ENCODE measurements at places on chromosomes 12 and 14.

- DNase-seq: no peak
These were observed 31.9 kb downstream of the TSPAN19 start for GRCh38 chr12:85004204-85004603.

- peak; percentile 88 for DNase-seq
These were observed 56.9 kb upstream of the E2F7 start for GRCh38 chr12:77122236-77122635.

- DNase-seq: peak; percentile 50
These were observed 34.5 kb downstream of the HMGA2 start for GRCh38 chr12:65858831-65859230.

DNA sequence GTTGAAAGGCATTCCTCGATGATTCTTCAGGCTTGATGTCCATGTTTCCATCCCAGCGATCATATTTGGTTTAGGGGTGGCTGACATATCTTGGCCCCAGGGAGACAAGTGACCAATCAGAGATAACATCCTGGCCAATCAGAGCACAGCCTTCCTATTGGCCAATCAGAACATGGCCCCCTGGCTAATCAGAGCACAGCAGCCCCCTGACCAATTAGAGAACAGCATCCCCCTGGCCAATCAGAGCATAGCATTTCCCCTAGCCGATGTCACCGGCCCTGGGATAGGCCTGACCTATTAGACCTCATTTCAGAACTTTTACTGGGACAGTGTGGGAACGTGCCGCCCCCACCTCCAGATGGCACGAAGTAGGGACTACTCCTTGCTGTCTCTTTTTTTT is 182.2 kb downstream of the AACS start:
- DNase-seq: no peak

GRCh38 chr14:99234961-99235571 is 36.9 kb downstream of the BCL11B start:
- DNase-seq: peak; percentile 55

DNA sequence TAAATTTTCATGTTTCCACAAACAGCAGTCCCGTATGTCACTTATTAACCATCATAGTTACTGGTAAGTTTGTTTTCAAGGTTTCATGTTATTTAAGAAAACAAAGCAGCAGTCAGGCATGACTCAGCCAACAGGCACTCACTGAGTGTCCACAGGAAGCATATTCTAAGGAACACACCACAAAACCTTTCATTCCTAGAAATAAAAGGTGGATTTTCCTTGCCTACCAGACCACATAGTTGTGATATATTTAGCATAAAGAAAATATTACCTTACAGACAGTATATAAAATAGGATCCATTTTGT is 143.3 kb upstream of the AVPR1A start:
- peak; percentile 32 for DNase-seq

- DNase-seq: no peak
These were observed 67.1 kb downstream of the NUAK1 start for GRCh38 chr12:106071686-106072085.

DNA sequence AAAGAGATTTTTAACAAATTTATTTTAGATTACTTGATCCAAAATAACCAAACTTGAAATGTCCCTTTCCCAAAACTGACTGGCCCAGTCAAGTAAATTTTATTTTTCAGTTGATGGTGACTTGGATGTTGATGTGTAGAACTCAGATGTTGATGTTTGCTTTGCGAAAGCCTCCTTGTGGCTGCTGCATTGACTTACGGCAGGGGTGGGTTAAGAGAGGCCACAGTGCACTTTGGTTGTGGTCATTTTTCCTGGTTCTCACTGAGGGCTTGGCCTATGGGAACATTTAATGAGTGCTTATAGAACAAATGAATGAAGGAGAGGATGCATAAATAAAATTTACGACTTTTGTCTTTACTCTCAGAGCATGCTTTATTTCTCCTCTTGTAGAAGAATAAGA is 52.6 kb downstream of the SLCO1B3 start:
- no peak for DNase-seq

GRCh38 chr14:97299661-97300060 is 502.5 kb downstream of the VRK1 start:
- DNase-seq: no peak

GRCh38 chr12:72790273-72790672 is 518.1 kb downstream of the TRHDE start:
- DNase-seq: no peak

GRCh38 chr14:37131205-37131604 is 41.2 kb downstream of the SLC25A21 start:
- no peak for DNase-seq

DNA sequence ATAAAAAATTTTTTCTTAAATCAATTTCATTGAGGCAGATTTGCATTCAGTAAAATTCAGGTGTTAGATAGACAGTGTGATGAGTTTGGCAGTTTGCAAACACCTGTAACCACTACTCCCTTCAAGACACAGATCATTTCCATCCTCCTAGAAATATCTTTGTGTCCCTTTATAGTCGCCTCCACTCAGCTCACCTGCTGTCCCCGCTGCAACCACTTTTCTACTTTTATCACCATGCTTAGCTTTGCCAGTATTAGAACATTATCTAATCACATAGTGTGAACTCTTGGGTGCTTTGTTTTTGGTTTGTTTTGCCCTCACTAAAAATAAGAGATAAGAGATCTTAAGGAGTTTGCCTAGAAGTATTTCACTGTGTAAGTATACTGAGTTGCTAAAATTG is 73.8 kb downstream of the DERA start:
- DNase-seq: no peak

GRCh38 chr12:120936197-120936596 is 32.0 kb upstream of the SPPL3 start:
- DNase-seq: no peak

GRCh38 chr12:22598141-22598762 is 26.7 kb upstream of the ETNK1 start:
- no peak for DNase-seq

- no peak for DNase-seq
These were observed 956.0 kb upstream of the NOVA1 start for GRCh38 chr14:27553790-27554189.

GRCh38 chr12:6613015-6613775 is 6.0 kb upstream of the CHD4 start:
- DNase-seq: no peak

- no peak for DNase-seq
These were observed 60.9 kb downstream of the PLEKHA5 start for GRCh38 chr12:19190292-19191031.

GRCh38 chr12:113473942-113474341 is 2.3 kb upstream of the LHX5 start:
- DNase-seq: no peak

DNA sequence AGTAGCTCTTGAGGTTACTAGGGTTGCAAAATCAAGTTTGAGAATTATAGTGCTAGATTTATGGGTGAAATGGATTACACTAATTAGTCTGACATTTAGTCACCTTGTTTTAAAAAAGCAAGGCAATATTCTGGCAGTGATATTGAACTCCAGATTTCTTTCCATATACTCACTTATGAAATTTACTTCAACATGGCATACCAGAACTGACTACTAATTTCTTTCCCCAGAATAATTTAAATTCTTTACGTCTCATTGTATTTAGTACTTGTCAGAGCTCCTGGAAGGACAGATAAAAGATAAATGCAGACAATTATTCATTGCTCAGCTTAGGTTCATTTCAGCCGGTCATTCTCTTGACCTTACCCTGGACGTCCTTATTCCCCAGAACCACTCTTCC is 24.3 kb downstream of the EMP1 start:
- peak; percentile 34 for DNase-seq

- no peak for DNase-seq
These were observed 155.6 kb downstream of the DYRK2 start for GRCh38 chr12:67804168-67804567.

- DNase-seq: no peak
These were observed 33.3 kb downstream of the SUPT16H start for GRCh38 chr14:21350539-21350938.

- DNase-seq: no peak
These were observed 156.5 kb upstream of the PLEKHG7 start for GRCh38 chr12:92546259-92546634.

- DNase-seq: no peak
These were observed 37.2 kb upstream of the C14orf132 start for GRCh38 chr14:96001866-96002497.

- DNase-seq: peak; percentile 44
These were observed 14.2 kb upstream of the TXNRD1 start for GRCh38 chr12:104201238-104202001.

- DNase-seq: peak; percentile 4
These were observed at the start of gene OASL for GRCh38 chr12:121038861-121039668. Gene OASL (minus strand): TSS chr12:121039246. CDS start chr12:121038971, 275 bp downstream.

- no peak for DNase-seq
These were observed 176.0 kb downstream of the DACT1 start for GRCh38 chr14:58813745-58814144.

GRCh38 chr14:50812180-50812579 is 18.8 kb downstream of the NIN start:
- DNase-seq: no peak

- DNase-seq: no peak
These were observed 20.1 kb downstream of the FAM181A start for GRCh38 chr14:93947282-93947681.

- DNase-seq: no peak
These were observed 23.8 kb downstream of the KLC1 start for GRCh38 chr14:103652806-103653205.

DNA sequence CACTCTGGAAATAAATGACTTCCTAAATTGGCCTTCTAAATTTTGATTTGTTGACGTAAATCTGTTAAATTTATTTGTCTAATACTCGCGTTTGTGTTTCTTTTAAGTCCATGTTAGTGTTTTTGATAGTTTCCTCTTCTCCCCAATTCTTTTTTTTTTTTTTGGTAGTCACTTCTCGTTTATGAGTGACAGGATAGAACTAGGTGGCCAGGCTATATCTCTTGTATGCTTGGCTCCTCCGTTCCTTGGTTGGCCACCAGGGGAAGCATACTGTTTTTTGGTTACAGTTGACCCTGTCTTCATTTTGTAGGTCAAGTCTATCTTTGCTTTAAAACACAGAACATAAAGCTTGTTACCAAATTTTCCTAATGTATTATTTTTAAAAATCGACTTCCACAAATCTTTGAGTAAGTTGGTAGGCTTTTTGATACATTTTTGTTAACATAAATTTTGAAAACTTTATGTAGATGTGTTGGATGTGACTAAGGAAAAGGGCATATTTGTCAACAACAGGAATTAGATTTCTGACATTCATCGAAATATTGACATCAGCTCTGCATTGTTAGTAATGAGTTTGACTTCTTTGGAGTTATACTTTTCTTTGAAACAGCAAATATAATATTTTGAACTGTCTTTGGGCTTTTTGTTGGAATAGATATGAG is 2.2 kb downstream of the RCOR1 start:
- no peak for DNase-seq

DNA sequence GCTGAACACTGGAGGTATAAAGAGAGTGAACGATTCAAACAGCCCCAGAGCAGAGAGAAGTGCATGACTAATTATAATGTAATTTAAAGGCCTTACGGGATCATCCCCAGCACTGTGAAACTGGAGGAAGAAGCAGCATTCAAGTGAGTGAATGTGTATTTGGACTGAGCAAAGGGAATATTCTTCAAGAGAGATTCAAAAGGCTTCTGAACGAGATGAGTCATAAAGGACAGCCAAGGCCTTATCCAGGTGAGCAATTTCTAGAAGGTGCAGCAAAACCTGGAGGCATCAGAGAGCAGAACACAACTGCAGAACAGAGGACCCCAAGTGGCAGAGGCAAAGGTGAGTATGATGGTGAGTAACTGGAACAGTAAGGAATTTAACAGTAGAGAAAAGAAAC is 127.2 kb downstream of the BCAT1 start:
- DNase-seq: peak; percentile 17

DNA sequence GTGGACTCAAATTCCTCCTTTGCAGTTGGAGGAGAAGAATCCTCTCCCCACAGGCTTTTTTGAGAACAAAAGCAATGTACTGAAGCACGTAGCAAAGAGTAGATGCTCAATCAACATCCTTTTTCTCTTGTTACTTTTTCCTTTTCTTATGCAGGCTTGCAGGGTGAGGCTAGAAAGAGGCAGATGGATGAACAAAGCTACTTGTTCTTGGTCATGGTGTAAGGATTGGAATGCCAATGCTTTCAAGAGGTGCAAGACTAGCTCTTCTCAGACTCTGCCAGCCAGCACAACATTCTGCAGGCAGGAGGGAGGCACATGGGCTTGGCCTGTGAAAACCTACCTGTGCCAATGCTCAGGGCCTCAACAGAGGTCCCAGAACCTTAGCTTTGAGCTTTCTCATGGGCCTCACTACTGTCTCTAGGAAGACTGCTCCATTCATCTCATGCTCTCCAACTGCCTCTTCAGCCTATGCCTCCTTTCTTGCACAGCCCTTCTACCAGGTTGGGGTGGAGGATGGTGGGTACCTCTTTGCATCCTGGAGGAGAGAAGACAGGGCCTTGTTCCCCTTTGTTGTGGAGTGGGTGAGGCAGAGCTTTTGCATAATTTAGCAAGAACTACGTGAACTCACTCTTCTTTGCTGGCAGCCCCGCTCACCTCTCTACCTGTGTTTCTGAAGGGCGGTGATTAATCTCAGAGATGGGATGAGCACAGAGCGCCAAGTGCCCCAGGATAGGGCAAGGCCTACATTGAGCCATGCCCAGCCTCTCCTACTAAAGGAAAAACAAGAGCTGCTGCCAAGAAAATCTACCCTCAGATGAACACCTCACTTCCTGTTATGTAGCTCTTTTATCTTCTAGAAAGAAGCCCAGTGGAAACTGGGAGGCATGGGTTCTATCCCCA is 1119.7 kb downstream of the VRK1 start:
- no peak for DNase-seq

DNA sequence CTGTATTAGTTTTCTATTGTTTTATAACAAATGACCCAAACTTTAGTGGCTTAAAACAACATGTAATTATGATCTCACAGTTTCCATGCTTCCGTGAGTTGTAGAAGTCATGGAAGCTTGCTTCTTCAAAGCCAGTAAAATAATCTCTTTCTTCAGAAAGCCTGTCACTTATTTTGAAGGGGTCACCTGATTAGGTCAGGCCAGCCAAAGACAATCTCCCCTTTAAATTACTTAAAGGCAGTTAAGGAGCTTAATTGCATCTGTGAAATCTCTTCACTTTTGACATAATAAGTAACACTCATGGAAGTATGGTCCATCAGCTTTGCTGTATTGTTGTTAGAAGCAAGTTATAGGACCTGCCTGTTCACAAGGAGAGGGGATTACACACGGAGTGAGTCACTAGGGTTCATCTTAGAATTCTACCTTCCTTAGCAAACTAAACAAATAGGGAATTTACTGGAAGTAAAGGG is 89.8 kb downstream of the FAR2 start:
- DNase-seq: no peak

GRCh38 chr14:91511043-91511383 is 903 bp upstream of the PPP4R3A start:
- no peak for DNase-seq

GRCh38 chr12:110874351-110874750 is 27.6 kb downstream of the CCDC63 start:
- no peak for DNase-seq

Measured in fibroblast of skin of left quadriceps (primary cell).